ENCODE measurements at places on chromosomes 12 and 14.

- no peak for DNase-seq
Measured at GRCh38 chr12:115191342-115191741, 507.4 kb upstream of the TBX3 start.

DNA sequence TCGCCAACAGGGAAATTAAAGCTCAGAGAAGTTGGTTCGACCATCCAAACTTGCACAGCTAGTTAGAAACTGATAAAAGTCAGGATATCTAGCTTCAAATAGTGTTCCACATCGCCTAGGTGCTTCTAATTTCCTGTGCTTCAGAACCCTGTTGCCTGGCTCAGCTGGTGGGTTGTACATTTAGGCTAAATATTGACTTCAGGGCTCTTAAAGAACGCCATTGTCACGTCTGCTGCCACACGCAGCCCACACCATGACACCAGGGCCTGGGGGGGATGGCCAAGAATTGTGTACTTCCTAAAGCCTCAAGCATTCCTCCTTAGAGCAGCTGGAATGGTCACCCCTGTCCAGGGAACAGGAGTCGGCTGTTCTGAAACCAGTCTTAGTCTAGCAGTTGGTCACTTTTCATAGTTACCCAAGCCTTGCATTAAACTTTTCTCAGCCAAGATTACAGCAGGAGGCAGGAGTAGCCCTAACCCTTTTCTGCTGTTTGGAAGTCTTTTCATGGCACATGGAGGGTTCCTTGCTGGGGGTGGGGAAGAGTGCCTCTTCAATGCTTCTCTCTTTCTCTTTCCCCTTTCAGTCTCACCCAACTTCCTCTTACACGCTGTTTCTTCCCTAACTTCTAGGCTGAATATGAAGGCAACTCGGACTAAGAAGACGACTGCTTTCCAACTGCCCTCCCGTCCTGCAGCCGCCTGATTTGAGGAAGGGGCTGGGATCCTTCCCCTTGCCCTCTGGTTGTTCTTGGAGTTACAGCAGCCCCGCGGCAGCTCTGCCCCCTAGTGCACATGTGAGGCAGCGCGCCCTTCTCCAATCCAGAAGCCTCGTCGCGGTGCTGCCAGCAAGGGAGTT lies 17.1 kb downstream of the FOS start:
- DNase-seq, result peak; percentile 62

DNA sequence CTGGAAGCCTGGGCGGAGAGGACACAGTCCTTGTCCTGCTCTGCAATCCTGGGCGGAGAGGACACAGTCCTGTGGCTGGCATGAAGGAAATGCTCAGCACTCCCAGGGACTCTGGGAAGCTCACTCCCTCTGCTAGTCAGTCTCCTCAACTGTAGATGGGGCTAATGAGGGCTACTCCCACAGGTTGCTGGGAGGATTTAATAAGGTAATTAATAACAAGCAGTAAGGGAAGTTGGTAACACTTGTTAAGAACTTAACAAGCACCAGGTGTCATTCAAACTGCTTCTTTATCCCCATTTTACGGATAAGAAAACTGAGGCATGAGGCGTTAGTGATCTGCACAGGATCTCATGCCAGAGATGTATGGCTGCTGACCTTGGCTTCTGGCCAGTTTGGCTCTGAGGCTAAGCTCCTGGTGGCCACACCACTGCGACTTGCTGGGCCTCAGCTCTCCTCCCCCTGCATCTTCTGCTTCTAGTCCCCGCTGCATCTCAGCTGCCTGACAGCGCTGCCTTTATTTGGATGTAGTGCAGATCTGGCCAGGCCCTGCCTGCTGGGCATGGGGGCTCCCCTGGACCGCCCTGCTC lies 54.1 kb upstream of the BEGAIN start:
- DNase-seq, result no peak

- DNase-seq, result no peak
Measured at GRCh38 chr12:39459027-39459434, 16.1 kb upstream of the KIF21A start.

- DNase-seq, result no peak
Measured at GRCh38 chr12:6899427-6899826, 5.2 kb upstream of the LRRC23 start.

GRCh38 chr14:92603309-92604242 lies 90.0 kb downstream of the RIN3 start:
- peak; percentile 82 for DNase-seq
